ENCODE measurements at places on chromosomes 16 and 17.

DNA sequence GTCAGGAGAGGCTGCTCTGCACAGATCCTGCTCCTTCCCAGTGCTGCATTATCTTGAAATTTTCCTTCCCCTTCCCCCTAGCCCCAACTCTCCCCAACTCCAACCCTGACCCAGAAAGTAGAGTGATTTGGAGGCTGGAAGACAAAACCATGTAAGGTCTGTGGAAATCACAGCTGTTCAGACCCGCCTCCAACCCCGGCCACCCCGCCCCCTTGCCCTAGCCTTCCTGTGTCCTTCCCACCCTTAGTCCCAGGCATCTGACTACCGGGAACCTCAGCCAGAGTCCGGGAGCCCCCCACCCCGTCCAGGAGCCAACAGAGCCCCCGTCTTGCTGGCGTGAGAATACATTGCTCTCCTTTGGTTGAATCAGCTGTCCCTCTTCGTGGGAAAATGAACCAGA lies at the start of gene AOC3:
TSS of gene AOC3 (plus strand) at position 246 of the 400 bp plus-strand sequence. CDS start at position 391, 145 bp downstream.
- no peak for DNase-seq

DNA sequence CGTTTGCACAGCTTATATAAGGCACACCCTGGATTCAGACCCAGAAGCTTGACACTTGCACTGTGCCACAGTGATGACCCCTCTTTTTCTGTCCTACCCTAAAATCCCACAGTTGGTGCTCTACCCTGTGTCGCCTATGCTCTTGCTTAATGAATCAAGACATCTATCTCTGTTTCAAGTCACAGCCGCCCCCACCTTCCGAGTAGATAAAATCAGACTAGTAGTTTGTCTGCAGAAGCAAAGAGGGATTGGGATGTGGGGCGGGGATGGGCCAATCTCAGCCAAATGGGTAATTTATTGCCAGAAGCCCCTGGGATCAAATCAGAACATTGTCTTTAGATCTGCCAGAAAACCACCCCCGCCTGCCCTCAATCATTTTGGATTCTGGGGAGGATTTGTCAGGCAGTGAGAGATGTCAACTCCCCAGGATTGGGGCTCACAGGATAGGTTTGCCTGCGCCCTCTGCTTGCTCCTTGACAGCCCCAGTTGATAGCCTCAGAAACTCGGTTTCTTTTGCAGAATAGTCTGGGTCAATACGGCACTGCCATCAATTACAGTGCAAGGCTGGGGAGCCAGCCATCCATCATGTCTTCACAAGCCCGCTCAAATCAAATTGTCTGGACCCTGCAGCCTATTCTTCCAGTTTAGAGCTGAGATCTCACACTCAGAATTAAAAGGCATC lies 520.8 kb downstream of the GRIN2A start:
- DNase-seq: no peak

GRCh38 chr17:48382989-48383388 lies 47.0 kb downstream of the SKAP1 start:
- DNase-seq: no peak

DNA sequence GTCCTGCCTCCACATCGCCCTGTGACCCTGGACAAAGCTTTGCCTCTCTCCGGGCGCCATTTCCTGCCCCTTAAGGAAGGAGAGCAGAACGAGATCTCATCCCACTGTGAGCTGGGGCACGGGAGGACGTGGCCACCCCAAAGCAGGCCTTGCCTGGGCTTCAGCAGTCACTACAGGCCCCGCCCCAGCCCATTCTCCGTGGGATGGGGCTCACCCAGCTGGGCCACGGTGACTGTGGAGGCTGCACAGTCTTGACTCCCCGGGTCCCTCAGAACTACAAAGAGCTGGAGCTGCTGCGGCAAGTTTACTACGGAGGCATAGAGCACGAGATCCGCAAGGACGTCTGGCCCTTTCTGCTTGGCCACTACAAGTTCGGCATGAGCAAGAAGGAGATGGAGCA lies 28.2 kb downstream of the MNT start:
- DNase-seq: no peak

GRCh38 chr16:22373662-22374310 lies 633 bp downstream of the CDR2 start:
- no peak for DNase-seq

All from cortex of kidney (tissue), 1 donor.